ENCODE measurements at places on chromosomes 2 and 18. TPM values are rescaled to one million over a fixed set of nuclear protein-coding genes. Genes with fewer than 3 reads are reported as not detected.

The LHCGR gene
- not detected for total RNA-seq

The TRABD2A gene
- total RNA-seq = 6.2 TPM

The AQP12A gene
- total RNA-seq = not detected

The WDR35 gene
- total RNA-seq = 11.5 TPM

The PFN4 gene
- 1.1 TPM for total RNA-seq

The PXDN gene
- total RNA-seq = 99.8 TPM

The SPEG gene
- 47.2 TPM for total RNA-seq

The ANKRD29 gene
- total RNA-seq = 8.7 TPM

The ALK gene
- total RNA-seq = not detected

The EIF4E2 gene
- total RNA-seq = 55.2 TPM

The GAL3ST2 gene
- total RNA-seq = not detected

The HOXD12 gene
- not detected for total RNA-seq

The SGPP2 gene
- 5.3 TPM for total RNA-seq

The GRP gene
- not detected for total RNA-seq

The SLC9A4 gene
- 0.07 TPM for total RNA-seq

The GATA6 gene
- 1.0 TPM for total RNA-seq

The ZBTB7C gene
- 3.4 TPM for total RNA-seq

The LYG1 gene
- not detected for total RNA-seq

The EFEMP1 gene
- total RNA-seq = 183 TPM

The CRYBA2 gene
- total RNA-seq = not detected

The RGPD3 gene
- total RNA-seq = not detected

The CCDC68 gene
- total RNA-seq = 2.2 TPM

The SNORC gene
- total RNA-seq = 4.3 TPM

The LBX2 gene
- not detected for total RNA-seq

The TMEM17 gene
- total RNA-seq = 3.0 TPM

The IL36RN gene
- total RNA-seq = 0.67 TPM

The CHRNA1 gene
- total RNA-seq = not detected

The CYB5A gene
- total RNA-seq = 27.8 TPM

The DOK6 gene
- total RNA-seq = not detected

The EPB41L3 gene
- not detected for total RNA-seq

The GPR39 gene
- 6.1 TPM for total RNA-seq

The ABCG8 gene
- total RNA-seq = not detected

The EMILIN2 gene
- 0.64 TPM for total RNA-seq

The C2orf78 gene
- total RNA-seq = not detected

The PPP1R1C gene
- 2.5 TPM for total RNA-seq

The RBBP8 gene
- total RNA-seq = 130 TPM

The CCDC74B gene
- total RNA-seq = 1.5 TPM

The CACNB4 gene
- total RNA-seq = not detected

The FBXO36 gene
- total RNA-seq = 5.2 TPM

The RNF125 gene
- 2.3 TPM for total RNA-seq

The C2orf81 gene
- total RNA-seq = 2.5 TPM

The TMEFF2 gene
- total RNA-seq = not detected
